GM12865 (cell line): ENCODE measurements at places on chromosomes 1 and 21.

DNA sequence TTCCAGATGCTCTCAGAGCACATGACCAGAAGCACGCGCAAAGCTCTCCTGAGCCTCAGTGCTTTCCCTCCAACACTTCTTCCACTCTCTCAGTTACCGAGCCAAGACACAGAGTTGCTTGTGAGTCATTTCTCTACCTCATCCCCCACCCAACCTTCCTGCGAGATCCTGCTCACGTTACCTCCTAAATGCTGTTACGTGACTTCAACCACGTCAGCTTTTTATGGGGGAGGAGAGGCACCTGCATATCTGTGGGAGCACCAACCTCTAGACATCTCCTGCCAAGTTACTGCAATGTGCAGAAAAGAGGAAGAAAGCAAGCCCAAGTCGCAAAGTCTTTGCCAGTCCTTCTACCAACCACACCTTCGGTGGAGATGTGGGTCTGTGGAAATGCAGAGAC lies 27.2 kb upstream of the ERG start:
- DNase-seq = no peak

GRCh38 chr1:181592255-181592859 lies 109.0 kb downstream of the CACNA1E start:
- no peak for DNase-seq

DNA sequence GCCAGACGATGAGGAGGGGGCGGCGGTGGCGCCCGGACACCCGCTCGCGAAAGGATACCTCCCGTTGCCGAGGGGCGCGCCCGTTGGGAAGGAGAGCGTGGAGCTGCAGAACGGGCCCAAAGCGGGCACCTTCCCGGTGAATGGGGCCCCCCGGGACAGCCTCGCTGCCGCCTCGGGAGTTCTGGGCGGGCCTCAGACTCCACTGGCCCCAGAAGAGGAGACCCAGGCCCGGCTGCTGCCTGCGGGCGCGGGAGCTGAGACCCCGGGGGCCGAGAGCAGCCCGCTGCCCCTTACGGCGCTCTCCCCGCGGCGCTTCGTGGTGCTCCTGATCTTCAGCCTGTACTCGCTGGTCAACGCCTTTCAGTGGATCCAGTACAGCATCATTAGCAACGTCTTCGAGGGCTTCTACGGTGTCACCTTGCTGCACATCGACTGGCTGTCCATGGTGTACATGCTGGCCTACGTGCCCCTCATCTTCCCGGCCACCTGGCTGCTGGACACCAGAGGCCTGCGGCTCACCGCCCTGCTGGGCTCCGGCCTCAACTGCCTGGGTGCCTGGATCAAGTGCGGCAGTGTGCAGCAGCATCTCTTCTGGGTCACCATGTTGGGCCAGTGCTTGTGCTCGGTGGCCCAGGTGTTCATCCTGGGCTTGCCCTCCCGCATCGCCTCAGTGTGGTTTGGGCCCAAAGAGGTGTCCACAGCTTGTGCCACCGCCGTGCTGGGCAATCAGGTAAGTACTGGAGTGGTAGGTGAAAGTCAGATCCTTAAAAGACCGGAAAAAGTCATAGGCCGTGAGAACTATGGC lies 588 bp downstream of the FLVCR1 start:
- DNase-seq = peak; percentile 45

DNA sequence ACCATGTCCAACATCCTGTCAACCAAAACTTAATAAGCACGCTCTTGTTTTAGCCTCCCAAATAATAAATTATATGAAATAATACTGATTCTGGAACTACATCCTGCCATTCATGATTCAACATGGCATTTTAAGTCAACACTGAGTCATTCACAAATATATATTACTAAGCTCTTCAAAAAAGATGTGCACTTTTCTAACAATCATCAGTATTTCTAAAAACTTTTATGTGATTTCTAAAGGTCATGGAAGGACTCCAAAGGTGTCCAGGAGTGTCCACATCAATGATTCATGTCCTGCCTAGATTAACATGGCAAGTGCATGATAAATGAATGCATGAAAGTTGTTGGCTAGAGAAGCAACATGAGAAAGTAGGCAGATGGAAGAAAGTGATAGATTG lies 51.6 kb downstream of the NEGR1 start:
- DNase-seq = no peak
